ENCODE measurements at places on chromosomes 7 and 10.

- DNase-seq, result no peak
These were observed 259.9 kb downstream of the ZEB1 start for GRCh38 chr10:31578951-31579350.

DNA sequence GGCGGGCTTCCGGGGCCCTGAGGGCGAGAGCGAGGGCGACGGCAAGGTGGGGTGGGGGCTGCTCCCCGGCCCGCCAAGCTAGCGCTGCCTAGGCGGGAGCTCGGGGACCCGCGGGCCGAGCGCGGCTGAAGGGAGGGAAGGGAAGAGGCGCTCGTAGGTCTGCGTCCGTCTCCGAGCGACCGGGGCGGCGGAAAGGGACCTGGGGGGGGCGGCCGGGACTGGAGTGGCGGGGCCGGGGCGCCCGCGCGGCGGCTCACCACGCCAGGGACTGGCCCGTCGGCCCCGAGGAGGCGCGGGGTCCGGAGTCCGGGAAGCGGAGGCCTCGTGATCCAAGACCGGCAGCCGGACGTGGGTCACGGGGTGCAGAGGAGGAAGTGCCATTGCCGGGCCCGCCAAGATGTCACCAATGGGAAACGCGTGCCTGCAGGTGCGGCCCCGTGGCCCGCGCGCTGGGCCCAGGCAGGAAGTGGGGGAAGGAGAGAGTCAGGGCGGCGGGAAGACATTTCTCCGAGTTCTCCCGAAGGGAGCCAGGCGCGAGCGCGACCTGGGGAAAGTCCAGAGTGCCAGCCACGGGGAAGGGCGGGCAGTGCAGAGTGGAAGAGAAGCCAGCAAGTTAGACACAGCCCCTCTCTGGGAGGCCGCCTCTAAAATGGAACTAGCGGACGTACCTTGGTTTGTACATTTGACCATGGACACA is 11.9 kb downstream of the HNRNPF start:
- DNase-seq, result no peak

- no peak for DNase-seq
These were observed 258.1 kb downstream of the PAXIP1 start for GRCh38 chr7:154744861-154745258.

- no peak for DNase-seq
These were observed 523.2 kb upstream of the IGFBP3 start for GRCh38 chr7:46444256-46444655.

DNA sequence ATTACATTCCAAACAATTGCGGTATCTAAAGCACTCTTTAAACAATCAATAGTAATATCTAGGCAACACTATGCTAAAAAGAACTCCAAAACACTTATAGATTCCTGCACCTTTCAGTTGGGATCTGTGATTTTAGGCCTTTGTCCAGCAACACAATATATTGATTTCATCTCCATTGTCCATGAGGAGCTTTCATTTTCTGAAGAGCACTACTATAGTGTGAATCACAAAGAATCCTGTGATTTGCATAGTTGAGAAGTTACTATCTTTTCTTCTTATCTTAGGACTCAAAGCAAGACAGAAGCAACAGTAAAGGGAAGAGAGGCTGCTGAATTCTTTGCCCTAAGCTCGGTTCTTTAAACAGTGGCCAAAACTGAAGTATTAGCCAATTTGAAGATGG is 846.8 kb downstream of the IPMK start:
- DNase-seq, result no peak
